ENCODE measurements at places on chromosomes 2 and 18. TPM values are rescaled to one million over a fixed set of nuclear protein-coding genes. Genes with fewer than 3 reads are reported as not detected.

DNA sequence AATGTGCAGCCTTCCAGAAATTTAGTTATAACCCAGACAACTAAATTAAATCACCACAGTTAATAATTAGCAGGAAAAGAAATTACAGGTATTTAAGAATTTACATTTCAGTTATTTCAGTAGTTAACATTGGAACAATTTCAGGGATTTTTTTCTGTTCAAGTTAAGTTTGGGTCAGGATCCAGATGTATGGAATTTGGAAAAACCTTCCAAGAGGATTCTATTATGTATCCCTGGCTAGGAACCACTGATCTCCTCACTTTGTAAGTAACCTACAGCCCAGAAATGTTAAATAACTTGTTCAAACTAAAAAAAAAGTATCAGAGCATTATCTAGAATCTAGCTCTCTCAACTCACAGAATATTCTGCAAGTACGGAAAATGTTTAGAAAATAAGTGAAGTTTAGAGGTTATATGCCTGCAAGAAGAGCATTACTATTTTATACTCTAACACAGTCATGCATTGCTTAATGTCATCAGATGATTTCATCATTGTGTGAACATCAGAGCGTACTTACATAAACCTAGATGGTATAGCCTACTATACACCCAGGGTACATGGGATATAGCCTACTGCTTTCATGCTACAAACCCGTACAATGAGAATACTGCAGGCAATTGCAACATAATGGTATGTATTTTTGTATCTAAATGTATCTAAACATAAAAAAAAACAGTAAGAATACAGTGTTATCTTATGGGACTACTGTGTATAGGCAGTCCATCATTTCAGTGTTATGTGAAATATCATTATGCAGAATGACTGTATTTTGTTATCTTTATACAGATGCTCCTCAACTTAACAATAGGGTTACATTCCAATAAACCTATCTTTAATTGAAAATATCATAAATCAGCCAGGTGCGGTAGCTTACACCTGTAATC lies 6.1 kb downstream of the NCKAP1 start:
- no peak for DNase-seq

GRCh38 chr2:9473308-9473984 lies 905 bp upstream of the IAH1 start:
- DNase-seq = no peak

DNA sequence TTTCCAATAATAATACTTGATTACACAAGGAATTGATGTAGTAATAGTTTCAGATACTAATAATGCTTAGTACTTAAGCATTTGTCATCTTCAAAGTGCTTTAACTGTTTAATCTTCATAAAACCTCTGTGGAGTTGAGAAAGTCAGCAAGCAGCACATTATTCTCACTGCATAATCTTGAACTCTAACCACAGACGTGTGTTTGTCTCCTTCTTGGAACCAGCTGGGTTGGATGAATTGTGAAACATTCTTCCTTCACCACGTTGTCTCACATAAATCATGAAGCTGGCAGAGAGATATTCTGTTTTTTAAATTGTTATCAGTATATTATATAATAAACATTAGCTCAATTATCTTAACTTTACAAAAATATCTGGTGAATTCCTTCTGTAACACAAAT lies 55.1 kb upstream of the LDAH start:
- DNase-seq = no peak

DNA sequence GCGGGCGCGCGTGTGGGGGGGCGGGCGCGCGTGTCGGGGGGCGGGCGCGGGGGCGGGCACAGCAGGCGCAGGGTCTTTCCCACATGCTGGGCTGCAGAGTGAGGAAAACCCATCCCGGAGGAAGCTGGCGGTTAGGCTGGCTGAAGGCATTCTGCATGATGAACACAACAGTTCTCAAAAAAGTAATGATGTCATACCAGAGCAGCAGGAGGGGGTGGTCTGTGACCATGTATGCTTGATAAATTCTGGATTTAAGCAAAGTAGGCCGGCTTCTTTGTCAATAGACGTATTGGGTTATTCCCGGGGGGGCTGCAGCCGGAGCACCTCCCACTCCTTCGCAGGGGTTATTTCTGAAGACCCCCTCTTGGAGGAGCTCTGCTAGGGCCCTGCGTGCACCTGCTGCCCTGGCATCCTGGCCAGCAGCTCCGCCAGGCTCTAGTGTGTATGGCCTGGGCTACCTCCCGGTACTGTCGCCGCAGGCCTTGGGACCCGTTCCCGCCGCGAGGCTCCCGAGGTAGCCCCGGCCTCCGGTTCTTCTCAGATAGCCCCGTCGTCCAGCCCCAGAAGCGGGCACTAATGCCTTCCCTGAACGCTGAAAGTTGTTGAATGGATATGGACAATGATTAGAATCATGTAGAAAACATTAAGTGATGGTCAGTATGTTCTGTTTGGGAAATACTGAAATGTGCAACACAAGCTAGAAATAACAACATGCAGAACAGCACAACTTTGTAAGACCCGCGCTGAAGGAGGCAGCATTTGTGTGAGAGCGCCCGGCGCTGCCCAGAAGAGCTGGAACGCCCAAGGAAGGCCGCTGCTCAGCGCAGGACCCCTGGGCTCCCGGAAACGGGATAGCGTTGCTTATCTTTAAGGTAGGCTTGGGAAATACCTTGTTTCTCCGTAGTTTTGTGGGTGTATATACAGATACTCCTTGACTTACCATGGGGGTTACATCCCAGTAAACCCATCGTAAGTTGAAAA lies 101.4 kb upstream of the RAB6C start:
- DNase-seq = peak; percentile 47

GRCh38 chr2:48944956-48945355 lies 189.4 kb upstream of the LHCGR start:
- DNase-seq = no peak

DNA sequence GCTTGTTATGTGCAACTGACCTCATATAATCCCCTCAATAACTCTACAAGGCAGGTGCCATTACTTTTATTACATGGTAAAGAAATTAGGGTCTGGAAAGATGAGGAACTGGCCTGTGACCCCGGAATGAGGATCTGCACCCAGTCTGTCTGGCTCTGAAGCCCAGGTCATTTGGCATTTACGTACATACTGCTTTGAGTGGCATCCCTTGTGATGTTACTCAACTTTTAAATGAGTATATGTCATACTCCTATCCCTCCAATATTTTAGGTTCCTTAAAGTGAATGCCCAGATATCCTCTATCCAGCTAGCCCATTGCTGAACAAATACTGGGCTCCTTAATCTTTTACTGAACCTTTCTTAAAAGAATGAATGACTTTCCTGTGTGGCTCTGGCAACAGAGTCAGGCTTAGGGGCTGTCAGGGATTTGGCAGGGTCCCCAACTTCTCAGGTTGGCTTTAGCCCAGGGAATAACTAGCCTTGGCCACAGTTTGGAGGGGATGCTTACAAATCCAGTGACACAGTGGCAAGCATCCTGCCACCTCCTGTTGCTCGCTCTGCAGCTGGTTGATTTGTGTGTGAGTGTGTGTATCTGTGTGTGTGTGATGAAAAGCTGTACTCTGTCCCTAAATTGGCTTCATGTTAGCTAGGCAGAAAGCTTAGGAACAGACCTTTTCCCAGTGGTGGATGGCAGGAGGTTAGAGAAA lies 3.4 kb upstream of the CXCR4 start:
- DNase-seq = no peak

GRCh38 chr2:120818441-120818920 lies 82.8 kb downstream of the GLI2 start:
- no peak for DNase-seq

DNA sequence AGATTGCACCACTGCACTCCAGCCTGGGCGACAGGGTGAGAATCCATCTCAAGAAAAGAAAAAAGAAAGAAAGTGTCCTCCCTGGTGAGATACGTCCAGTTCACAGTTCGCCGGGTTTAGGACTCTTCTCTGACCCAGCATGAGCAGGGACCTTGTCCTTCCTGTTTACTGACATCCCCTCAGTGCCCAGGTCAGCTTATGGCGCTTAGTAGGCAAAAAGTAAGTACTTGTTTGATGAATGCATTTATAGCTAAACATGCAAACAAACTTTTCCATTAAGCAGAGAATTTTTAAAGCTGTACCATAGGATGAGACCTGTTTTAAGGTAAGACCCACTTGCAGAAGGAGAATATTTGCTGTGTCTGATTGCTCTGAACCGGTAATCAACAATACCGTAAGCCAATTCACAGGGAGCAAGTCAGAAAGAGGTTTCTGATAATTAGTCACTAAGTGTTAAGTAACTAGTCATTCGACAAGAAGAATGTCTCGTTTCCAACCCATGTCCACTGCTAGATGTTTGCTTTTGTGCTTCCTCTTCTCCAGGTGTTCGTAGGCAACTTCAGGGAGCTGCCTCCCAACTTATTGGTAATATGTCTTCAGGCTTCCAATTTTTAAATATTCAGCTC lies 40.0 kb downstream of the MOGAT1 start:
- DNase-seq = no peak

DNA sequence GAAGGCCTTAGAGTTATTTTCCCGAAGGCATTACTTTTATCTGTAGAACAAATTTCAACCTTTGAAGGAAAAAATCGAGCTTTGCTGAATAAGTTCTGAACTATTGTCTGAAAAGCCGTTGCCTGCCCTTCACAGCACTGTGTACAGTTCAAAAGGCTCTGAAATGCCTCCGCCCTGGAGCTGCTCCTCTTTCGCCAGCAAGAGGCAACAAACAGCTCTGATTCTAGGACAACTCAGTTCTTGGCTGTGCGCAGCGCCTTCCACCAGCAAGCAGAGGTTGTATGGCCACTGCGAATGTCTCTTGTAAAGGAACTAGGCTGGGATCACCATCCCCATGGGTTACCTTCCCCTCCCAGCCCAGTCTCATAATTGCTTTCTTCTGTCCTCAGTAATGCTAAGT lies 308.5 kb downstream of the GBX2 start:
- DNase-seq = no peak

DNA sequence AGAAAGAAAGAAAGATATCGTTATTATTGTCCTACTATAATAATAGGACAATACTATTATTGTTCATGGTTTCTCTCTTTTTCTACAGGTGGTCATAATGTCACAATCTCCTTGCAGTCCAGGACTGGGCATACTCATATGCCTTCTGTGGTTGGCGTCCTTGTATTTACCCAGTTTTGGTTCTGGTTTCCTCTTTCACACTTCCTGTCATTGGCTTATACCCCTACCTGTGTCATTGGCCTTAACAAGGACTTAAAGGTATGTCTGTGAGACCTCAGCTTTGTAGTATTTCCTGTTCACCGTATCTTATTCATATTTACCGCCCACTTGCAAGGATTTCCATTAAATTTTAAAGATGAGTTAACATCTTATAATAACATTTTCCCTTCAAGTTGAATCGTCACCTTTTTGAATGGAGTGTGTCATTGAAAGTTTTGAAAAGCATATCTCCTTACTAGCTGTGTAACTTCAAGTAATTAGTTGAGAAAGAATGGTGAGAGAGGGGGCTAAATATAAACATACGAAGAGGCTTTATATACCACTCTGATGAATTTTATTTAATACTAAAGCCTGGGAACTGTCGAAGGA lies 36.5 kb upstream of the HTR2B start:
- DNase-seq = no peak

DNA sequence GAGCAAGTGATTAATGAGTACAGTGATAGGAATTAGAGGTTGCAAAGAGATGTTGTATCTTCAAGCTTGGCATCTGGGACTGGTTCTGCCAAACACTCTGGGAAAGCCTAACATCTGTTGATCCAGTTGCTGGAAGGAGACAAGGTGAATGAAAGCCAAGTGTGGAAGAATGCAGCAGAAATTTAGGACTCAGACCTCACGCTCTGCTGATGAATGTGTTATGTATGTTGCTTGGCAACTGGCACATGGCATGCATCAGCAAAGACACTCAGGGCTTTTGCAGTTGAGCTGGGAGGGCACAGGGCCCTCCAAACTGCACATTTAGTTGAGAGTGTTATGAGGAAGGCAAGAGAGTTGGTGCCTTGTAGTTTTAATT lies 105.5 kb downstream of the COLEC12 start:
- DNase-seq = no peak

RAB17 gene
- 1.7 TPM for total RNA-seq

GRCh38 chr18:9722691-9723090 lies 14.6 kb downstream of the RAB31 start:
- DNase-seq = no peak

- DNase-seq = peak; percentile 21
These were observed 92.8 kb downstream of the MARCHF4 start for GRCh38 chr2:216279459-216279858.

GRCh38 chr2:149732001-149732685 lies 144.6 kb upstream of the MMADHC start:
- DNase-seq = no peak

DNA sequence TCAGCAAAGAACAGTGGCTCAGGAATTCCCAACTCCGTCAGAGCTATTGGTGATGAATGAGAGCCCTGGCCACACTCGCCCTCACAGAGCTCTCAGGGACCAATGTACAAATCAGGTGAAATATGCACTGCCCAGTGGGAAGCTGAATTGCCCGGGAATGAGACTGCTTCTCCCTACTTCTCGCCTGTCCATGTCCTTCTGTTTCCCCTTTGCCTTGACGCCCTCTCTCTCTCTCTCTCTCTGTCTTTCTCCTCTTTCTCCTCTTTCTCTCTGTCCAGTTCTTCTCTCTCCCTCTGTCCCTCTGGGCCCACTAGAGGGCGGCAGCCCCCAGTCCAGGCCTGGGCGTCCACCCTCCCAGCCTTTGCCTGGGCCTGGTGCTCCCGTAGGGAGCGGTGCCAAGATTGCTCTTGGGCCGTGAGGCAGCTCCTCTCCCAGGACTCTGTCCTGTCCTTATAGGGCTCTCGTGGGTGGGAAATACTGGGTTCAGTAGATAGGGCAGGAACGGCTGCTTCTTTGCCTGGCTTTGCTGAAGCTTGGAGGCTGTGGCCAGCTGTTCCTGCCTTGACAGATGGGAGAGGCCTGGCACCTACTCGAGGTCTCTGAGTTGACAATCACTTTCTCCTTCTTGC lies 28.4 kb upstream of the PUM2 start:
- DNase-seq = peak; percentile 37

DNA sequence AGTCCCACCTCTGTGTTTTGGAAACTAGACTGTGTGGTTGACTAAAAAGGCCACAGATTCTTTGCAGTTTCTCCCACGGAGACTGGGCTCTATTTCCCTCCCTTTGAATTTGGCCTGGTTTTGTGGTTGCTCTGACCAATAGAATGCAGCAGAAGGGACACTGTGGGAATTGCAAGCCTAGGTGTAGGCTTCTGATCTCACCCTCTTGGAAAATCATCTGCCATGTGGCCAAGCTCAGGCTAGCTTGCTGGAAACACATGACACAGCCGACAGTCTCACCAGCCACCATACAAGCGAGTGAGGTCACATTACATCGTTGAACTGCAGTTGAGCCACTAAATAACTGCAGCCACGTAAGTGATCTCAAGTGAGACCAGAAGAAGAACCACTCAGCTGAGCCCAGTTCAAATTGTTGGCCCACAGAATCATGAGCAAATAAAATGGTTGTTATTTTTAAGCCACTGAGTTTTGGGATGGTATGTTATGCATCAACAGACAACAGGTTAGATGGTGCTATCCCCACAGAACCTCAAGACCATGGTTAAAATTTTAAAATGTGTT lies 319.1 kb upstream of the MEX3C start:
- DNase-seq = no peak

DNA sequence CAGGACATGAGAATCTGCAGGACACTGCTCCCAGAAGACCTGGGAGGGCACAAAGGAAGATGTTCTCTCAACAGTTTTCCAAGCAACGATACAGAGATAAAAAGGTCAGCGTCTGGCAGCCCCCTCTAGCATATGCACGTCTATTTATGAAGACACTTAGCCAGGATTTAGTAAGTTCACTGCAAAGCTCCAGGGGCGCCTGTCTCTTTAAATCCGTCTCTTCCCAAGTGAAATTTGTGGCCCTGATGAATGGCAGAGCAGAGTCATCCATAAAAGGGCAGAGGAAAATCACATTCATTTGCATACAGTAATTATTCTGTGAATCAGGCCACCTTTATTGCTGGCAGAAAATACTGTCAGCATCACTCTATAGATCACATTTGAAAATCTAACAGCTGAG lies 390.9 kb upstream of the SMIM21 start:
- DNase-seq = no peak
